ENCODE measurements at places on chromosomes 12 and 14. TPM values are rescaled to one million over a fixed set of nuclear protein-coding genes. Genes with fewer than 3 reads are reported as not detected.

STXBP6 gene
- total RNA-seq = 14.9 TPM

TOGARAM1 gene
- total RNA-seq = 12.7 TPM

NTN4 gene
- 1.4 TPM for total RNA-seq

RASSF9 gene
- under 0.01 TPM for total RNA-seq

ZNF268 gene
- 25.8 TPM for total RNA-seq

SLC25A21 gene
- total RNA-seq = 0.68 TPM

CMTM5 gene
- 0.60 TPM for total RNA-seq

GPRC5D gene
- total RNA-seq = not detected

GRCh38 chr14:104844306-104845032 is 20.6 kb upstream of the CEP170B start:
- no peak for DNase-seq

- peak; percentile 64 for DNase-seq
These were observed 593 bp downstream of the CFL2 start for GRCh38 chr14:34713681-34714319.

GRCh38 chr12:49801141-49802063 is 26.8 kb downstream of the NCKAP5L start:
- DNase-seq = no peak

GRCh38 chr12:94566345-94566744 is 84.0 kb downstream of the TMCC3 start:
- no peak for DNase-seq

DNA sequence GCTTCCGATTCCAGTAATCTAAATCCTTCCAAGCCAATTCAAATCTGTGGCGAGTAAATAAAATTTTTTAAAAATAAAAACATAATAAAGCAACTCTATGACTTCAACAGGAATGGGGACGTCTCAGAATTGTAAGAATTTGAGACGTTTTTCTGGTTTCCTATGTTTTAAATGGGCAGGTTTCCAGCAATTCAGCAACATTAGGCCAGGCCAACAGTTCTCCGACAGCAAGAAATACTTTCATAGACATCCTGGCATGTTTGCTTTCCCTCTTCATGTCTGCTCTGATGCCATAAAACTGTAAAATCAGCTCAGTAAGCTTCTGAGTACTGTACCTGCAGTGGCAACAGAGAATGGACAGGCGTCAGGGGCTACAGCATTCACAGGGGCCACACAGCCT is 35.8 kb upstream of the DICER1 start:
- DNase-seq = no peak

DNA sequence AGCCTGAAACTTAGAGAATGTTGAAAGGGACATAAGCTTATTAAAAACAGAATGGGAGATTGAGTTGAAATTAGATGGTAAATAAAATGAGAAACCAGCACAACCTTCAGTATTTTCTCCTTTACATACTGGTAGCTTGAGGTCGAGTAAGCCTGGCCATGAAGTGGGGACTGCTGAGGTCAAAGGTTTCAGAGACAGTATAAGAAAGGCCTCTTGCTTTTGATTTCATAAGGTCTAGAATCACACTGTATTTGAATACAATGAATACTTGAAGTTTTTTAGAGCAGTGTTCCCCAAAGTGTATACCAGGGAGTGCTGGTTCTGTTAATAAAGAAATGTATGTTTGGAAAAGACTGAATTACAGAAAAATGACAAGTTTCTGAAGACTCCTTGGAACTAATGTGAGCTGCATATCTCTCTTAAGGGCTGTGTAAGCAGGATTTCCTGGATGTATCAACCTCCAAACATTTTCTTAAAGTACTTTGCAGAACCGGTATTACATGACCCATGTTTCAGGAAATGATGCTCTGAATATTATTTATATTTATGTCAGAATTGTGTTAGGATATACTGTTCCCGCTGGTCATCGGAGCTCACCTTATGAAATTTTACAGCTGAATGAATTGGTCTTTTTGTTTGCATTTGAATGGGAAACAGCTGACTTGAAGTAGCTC is 85.0 kb downstream of the AKAP6 start:
- DNase-seq = no peak

DNA sequence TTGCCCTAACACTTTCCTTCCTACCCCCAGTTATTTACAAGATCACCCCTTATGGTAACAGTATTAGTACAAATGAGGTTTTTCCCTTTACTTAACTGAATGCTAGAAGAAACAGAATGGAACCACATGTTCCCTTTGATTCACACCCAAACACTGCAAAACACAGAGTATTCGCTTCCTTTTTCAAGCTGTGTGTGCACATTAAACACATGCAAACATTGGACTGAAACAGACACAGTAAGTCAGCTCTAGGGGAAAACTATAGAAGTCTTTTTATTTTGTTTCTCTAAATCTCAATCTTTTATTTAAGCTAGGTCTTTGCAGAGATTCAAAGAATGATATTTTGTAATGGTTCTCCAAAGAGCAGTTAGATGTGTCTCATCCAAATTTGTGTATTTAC is 728.5 kb downstream of the DIO2 start:
- DNase-seq = no peak

DNA sequence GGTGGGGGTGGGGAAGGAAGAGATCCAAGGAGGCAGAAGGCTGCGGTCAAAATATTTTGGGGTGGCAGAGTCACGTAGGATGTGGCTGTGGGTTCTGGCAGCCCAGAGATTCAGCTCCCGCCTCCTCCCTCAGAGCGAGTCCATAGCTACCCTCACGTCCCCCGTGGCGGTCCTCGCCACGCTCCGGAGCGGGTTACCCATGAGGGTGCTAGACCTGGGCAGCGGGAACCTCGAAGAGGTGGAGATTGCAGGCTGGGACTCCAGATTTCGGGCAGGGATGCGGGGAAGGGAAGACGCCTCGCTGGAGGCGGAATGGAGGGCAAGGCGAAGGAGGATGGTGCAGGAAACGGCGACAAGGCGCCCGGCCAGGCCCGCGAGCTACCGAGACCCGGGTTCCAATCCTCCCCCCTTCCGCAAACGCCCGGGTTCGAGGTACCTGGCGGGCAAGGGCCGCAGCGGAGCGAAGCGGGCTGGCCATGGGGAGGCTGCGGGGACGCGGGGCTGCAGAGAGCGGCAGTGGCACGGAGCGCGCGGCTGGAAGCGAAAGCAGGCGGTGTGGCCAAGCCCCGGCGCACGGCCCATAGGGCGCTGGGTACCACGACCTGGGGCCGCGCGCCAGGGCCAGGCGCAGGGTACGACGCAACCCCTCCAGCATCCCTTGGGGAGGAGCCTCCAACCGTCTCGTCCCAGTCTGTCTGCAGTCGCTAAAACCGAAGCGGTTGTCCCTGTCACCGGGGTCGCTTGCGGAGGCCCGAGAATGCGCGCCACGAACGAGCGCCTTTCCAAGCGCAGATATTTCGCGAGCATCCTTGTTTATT is 46.2 kb downstream of the BCAT1 start:
- peak; percentile 62 for DNase-seq

DNA sequence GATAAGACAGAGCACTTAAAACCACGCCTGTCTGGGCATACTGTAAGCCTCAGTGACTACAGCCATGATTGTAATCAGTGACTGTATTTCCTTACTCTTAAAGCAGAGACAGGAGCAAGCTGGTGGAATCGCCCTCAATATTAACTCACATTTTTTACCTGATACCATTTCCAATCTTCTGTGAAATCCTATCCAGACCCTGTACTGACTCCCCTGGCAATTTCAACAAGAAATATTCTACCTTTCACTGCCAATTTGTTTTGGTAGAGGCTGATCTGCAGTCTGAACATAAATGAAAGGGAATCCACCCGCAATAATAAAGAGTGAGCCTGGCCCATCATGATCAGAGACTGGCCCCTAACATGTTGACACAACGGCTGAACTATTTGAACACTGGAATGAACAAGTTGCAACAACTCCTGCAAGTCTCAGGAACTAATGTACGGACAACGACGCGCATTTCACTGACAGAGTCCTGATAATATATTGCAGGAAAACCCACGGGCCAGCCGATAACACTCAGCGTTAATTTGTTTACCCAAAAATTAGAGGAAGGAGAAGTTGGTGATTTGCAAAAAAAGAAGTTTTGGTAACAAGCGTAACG is 195.5 kb upstream of the BTG1 start:
- DNase-seq = no peak

DNA sequence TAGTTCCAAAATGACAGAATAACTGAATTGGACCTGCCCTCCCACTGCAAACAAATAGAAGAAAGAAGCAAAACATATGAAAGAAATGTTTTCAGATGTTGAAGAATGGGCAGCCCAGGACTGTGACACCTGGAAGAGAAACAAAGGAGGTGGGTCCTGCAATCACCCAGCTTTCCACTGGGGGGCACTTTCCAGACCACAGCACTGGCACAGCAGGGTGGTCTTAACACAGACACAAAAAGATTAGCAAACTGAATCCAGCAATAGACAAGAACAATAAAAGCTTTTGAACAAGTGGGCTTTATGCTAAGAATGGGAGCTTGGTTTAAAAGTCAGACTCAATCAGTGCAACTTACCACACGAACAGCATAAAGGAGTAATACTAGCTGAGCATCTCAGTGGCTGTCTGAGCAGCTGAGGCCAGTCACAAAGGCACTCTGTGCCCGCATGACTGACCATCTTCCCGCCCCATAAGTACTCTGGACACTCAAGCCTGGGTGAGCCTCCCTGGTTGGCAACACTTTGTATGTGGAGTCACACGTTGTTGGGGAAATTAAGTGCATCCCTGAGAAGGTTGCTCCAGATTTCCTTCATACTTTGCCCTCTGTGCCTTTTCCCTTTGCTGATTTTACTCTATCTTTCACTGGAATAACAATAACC is 27.7 kb downstream of the JKAMP start:
- no peak for DNase-seq

GRCh38 chr14:90510159-90510558 is 113.3 kb downstream of the CALM1 start:
- DNase-seq = no peak

DNA sequence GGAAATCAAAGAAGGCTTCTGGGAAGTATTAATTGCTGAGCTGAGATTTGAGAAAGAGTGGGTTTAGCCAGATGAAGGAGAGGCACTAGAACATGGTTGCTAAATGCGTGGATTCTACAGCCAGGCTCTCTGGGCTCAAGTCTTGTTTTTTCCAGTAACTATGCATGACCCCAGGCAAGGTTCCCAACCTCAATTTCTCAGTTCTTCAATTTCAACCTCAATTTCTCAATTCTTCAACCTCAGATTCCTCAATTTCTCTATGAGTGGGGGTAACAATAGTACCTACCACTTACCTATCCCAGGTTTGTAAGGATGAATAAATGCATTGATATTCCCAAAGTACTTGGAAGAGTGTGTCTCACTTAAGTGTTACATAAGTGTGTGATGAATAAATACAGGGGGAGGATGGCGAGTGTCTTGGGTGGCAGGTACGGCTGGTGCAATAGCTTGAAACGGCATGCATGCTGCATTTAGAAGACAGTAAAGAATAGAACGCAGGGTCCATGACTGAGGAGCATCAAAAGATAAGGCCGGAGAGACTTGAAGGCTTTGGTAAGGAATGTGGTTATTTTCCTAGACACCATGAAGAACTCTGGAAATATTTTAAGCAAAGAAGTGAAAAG is 149.1 kb upstream of the ATP2B1 start:
- no peak for DNase-seq

- no peak for DNase-seq
These were observed 15.5 kb downstream of the B4GALNT3 start for GRCh38 chr12:475286-475685.

GRCh38 chr14:54465654-54466053 is 23.1 kb downstream of the GMFB start:
- no peak for DNase-seq

- no peak for DNase-seq
These were observed 480.8 kb downstream of the RERGL start for GRCh38 chr12:17609153-17609552.

DNA sequence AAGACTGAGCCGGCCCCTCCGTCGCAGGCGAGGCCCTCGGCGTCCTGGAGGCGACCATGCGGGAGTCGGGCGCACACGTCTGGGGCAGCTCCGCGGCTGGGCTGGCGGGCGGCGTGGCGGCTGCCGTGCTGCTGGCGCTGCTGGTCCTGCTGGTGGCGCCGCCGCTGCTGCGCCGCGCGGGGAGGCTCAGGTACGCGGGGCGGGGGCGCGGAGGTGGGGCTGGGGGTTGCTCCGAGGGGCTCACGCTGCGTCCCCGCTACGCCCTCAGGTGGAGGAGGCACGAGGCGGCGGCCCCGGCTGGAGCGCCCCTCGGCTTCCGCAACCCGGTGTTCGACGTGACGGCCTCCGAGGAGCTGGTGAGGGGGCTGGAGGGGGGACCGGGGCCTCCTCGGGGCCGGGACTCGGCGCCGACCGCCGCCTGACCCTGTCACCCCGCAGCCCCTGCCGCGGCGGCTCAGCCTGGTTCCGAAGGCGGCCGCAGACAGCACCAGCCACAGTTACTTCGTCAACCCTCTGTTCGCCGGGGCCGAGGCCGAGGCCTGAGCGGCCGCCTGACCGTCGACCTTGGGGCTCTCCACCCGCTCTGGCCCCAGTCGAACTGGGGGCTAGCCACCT is 7.8 kb downstream of the AMN start:
- no peak for DNase-seq

GRCh38 chr14:76755610-76756370 is 5.5 kb upstream of the VASH1 start:
- no peak for DNase-seq

DNA sequence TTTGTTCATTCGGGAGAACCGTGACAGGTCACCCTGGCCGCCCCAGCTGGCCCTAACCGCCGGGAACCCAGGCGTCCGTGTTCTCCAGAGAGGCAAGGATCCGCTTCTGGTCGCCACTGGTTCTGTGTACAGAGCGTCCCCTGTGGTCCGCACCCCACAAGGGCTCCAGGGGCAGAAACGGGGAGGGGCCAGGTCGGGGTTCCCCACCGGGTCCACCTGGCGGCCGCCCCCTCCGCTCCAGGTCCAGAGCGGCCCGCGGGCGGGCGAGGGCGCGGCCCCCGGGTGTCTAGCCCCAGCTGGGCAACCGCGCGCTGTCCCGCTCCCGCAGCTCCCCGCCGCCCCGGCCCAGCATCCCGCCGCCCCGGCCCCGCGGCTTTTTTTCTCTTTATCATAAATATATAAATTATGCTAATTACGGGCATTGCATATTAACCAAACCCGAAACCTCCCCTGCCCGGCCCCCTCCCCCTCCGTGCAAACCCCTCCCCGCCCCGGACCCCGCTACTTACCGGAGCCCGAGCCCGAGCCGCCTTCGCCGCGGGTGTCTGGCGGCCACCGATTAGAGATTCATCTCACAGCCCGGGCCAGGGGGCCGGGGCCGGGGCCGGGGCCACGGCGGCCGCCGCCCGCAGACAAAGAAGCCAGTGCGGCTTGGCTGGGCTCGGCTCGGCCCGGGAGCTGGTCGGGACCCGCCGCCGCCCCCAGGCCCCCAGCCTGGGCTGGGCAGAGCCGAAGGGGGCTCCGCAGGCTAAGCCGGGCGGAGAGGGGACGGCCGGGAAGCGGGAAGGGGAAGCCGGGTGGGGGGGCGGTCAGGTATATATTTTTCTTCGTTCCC is 512 bp downstream of the POU6F1 start:
- peak; percentile 4 for DNase-seq

- peak; percentile 45 for DNase-seq
These were observed 877 bp downstream of the BAG5 start for GRCh38 chr14:103561381-103562178.

- DNase-seq = no peak
These were observed 45.5 kb upstream of the SELPLG start for GRCh38 chr12:108679106-108679681.
